Activated CD4-positive, alpha-beta T cell treated with anti-CD3 and anti-CD28 coated beads, Interleukin-10, Interleukin-2, amounts not matched to agents 100 ng/mL and 50 ng/mL, durations not matched to agents 16 hours and 8 hours (primary cell): ENCODE measurements at places on chromosomes 7 and 10.

DNA sequence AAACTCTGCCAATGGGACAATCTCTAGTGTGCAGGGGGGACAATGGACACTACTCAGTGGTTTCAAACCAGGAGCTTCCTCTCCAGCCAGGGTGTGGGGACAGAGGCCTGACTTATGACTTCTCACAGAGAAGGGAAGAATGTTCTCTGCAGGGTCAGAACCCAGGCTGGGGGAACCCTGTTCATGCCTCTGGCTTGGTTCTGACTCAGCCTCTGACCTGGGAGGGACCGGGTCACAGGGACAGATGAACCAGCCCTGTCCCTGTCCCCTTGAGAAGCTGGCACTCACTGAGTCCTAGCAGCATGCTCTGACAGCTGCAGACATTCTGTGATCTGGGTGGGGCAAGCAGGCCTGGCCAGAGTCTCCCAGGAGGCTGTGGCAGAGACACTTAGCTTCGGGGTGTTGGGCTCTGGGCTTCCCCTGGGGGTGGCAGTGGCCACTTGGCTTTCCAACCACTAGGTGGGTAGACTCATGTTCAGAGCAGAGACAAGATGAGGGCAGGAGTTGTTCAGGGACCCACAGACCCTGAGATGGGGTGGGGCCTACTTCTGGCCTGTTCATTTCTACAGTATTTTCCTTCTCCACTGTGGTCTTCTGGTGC is 13.6 kb downstream of the TSPAN15 start:
- peak; percentile 38 for DNase-seq

- no peak for DNase-seq
Observed at GRCh38 chr7:132309102-132309805, 267.0 kb downstream of the PLXNA4 start.

GRCh38 chr7:47648275-47648925 is 66.5 kb upstream of the TNS3 start:
- no peak for DNase-seq

DNA sequence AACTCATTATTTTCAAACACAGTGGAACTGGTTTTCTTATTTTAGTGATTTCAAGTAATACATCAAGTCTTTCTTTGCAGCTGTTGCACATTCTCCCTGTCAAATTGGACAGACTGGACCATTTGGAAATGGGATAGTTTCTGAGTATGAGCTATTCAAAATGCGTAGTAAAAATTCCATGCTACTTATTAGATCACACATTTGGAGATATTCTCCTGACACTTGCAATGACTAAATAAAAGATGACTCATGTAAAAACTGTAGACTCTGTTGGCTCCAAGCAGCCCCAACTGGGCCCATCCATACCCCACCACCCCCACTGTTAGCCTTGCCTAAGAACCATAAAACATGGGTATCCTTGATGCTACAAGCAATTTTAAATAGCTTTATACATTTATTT is 25.9 kb upstream of the BICC1 start:
- DNase-seq = no peak

- no peak for DNase-seq
Observed at GRCh38 chr10:32646535-32646934, 200.6 kb downstream of the CCDC7 start.

- DNase-seq = no peak
Observed at GRCh38 chr7:148567524-148567923, 23.0 kb upstream of the C7orf33 start.

DNA sequence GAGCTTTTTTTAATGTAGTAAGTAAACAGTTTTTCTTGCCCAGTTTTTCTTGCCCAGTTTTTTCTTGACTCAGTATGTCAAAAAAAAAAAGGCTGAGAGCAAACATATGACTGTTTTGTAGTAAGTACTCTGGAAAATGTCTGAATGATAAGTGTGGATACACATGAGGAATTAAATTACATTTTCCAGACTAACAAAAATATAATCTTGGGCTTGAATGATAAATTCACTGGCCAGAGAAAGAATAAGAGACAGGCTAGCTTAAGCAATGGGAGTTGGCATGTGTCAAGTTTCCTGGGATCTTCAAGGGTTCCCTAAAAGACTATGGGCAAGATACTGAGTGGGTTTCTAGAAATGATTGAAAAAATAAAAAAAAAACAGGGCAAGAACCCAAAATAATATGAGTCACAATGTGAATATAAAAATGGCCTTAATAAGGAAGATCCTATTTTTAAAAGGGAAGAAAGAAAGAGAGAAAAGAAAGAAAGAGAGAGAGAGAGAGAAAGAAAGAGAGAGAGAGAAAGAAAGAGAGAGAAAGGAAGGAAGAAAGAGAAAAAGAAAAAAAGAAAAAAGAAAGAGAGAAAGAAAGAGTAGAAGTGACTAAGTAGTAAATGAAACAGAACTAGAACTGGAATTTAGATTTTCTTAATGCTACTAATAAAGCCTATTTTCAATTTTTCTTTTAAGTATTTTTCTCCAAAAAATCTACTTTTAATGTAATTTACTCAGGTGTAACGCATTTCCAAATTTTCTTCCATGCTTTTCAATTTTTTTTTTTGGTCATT is 60.2 kb downstream of the TFPI2 start:
- DNase-seq = no peak

DNA sequence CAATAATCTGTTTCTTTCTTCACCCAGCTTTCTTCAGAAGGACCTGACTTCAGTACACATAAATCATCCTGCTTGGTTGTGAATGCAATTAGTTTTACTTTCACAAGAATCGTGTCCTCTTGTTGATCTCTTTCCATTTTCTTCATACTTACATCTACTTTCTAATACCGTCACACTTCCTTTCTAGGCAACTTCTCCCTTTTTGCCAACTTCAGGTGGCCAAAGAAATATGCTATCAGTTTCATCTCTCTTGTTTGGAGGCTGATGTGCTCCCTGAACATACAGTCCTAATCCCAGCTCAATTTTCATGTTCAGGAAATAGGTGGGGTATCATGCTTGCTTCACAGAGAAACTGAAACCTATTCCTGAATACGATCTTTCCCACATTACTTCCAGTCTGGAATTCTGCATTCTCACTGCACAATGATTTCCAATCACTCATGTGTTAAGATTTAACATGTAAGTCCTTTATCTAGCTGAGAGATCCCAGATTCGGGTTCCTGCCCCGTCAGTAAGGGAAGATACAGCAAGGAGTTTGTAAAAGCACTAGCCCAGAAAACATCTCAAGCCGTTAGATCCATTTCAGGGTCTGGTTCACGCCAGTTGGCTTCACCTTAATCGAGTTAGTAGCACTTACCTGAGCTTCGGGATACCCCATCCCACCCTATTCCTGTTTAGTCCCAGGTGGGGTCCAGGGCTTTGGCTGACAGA is 994 bp downstream of the SLC25A28 start:
- peak; percentile 44 for DNase-seq

- DNase-seq = no peak
Observed at GRCh38 chr7:150787321-150788281, 12.6 kb downstream of the TMEM176B start.

DNA sequence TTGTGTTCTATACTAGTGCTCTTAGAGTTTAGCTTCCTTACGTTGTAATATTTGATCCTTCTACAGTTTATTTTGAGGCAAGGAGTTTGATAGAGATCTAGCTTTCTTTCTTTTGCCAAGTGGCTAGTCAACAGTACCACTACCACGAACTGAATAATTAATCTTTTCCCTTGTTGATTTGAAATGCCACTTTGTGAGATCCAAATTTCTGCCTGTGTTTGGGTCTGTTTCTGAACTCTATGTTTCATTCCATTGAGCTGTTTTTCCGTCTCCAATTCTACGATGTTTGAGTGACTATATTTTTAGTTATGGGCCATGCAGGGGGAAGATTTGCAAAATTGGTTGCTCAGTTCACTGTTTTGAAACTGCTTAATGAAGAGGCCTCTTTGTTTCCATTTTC is 134.7 kb downstream of the KIAA1217 start:
- no peak for DNase-seq

- DNase-seq = no peak
Observed at GRCh38 chr10:88672041-88672440, 7.8 kb downstream of the LIPF start.

- no peak for DNase-seq
Observed at GRCh38 chr10:79431891-79432831, 13.3 kb downstream of the ZCCHC24 start.

DNA sequence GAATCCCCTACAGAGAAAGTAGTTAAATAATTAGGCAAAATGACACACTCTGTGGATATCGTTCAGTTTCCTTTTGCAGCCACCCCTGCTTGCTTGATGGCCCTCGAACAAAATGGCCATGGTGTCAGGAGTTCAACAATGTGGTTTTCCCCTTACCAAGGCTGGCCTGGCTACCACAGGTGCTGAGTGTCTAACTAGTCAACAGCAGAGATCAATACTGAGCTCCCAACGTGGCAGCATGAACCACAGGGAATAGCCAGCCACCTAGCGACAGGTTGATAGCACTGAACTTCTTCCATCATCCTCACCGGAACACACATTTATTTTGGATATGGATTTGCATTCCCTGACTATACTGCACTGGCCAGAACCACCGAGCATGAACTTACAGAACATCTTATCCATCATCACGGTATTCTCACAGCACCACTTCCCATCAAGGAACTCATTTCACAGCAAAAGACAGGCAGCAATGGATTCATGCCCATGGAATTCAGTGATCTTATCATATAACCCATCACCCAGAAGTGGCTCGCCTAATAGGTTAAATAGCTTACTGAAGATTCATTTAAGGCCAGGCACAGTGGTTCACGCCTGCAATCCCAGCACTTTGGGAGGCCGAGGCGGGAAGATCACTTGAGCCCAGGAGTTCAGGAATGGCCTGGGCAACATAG is 6.3 kb downstream of the C10orf67 start:
- no peak for DNase-seq
